ENCODE measurements at places on chromosomes 12 and 14. TPM values are rescaled to one million over a fixed set of nuclear protein-coding genes. Genes with fewer than 3 reads are reported as not detected.
A peak's percentile ranks its signal among the peaks of the same experiment; 100 is the strongest.

DNA sequence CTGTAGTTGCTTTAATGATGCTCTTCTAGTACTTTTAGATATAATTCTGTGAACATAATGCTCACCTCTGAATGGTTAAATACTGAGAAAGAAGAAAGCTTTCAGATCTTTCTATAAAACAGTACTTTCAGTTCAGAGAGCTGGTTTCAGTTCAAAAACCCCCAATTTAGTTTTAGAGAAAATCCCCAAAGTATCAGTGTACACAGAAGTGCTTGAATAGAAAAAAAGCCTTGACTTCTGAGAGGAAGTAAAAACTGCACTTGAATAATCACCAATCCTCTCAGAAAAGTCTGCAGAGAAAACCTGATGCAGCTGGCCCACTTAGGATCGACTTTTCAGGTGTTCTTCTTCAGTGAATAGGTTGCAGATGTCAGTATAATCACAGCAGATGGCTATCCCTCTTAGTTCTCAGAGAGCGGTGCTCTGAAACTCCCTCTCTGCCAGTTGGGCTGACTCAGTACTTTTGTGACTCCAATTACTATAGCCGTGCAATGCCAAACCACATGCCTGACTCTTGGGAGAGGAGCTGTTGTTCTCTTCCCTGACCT is 616.3 kb downstream of the LRFN5 start:
- no peaks in the 10 kb centered on the region for H3K4me1 ChIP-seq
- H3K27me3 ChIP-seq, result no peaks in the 10 kb centered on the region
- H3K36me3 ChIP-seq, result no peaks in the 10 kb centered on the region
- DNase-seq, result no peak
- H3K4me3 ChIP-seq, result no peak overlapping the region

- H3K4me3 ChIP-seq, result no peak overlapping the region
- no peak overlapping the region for H3K27ac ChIP-seq
- peaks cover 71% of the 10 kb centered on the region for H3K36me3 ChIP-seq
- no peak for DNase-seq
- H3K4me1 ChIP-seq, result peaks cover 26% of the 10 kb centered on the region
Observed at GRCh38 chr14:91126761-91127160, 12.9 kb downstream of the DGLUCY start.

DNA sequence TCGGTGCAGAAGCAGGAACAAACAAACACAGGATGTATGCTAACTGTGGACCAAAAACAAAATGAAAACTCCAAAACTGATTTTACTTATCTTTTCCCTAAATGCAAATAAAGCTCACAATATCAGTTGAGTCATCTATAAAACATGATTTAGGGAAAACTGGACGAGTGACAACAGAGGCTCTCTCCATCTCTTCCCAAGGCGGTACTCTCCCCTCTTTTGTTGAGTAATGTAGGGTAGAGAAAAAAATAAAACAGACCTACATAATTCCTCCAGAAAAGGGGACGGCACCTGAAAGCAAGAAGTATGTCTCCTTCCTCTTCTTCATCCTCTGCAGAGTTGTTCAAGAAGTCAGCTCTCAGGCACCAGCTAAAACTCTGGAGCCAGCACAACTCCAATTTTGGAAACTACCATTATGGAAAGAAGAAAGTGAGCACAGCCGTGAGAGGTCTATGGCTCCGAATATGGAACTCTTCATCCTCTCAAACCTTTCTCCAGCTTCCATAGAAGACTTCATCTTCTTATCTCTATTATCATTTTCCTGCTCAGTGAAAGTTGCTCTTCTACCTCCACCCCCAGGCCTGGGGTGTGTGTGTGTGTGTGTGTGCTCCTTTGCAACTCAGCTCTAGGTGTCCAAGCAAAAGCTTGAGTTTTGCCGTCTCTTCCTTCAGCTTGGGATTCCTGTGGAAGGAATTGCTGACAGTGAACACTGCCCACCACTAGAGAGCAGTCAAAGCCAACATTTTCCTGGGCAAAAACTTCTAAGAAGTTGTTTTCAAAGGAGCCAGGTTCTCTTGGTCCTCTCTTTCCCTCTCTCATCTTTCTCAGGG is 155.4 kb downstream of the DIO2 start:
- no peaks in the 10 kb centered on the region for H3K27me3 ChIP-seq
- DNase-seq, result peak; percentile 55
- H3K4me1 ChIP-seq, result no peaks in the 10 kb centered on the region
- H3K4me3 ChIP-seq, result no peak overlapping the region
- H3K36me3 ChIP-seq, result no peaks in the 10 kb centered on the region

- H3K27me3 ChIP-seq, result no peaks in the 10 kb centered on the region
- no peak overlapping the region for H3K4me3 ChIP-seq
- H3K4me1 ChIP-seq, result peaks cover 18% of the 10 kb centered on the region
- H3K27ac ChIP-seq, result no peak overlapping the region
- no peak for DNase-seq
Observed at GRCh38 chr12:50786498-50787231, 22.8 kb downstream of the ATF1 start.

- no peak for DNase-seq
- no peak overlapping the region for H3K4me3 ChIP-seq
- H3K27ac ChIP-seq, result no peak overlapping the region
- H3K36me3 ChIP-seq, result no peaks in the 10 kb centered on the region
- no peaks in the 10 kb centered on the region for H3K4me1 ChIP-seq
- no peaks in the 10 kb centered on the region for H3K27me3 ChIP-seq
Observed at GRCh38 chr12:63206909-63207308, 55.9 kb upstream of the AVPR1A start.

Gene CATSPERB
- 0.30 TPM for total RNA-seq
